ENCODE measurements at places on chromosomes 12 and 14.

- no peak for DNase-seq
These were observed 111.3 kb upstream of the FRMD6 start for GRCh38 chr14:51540364-51540763.

DNA sequence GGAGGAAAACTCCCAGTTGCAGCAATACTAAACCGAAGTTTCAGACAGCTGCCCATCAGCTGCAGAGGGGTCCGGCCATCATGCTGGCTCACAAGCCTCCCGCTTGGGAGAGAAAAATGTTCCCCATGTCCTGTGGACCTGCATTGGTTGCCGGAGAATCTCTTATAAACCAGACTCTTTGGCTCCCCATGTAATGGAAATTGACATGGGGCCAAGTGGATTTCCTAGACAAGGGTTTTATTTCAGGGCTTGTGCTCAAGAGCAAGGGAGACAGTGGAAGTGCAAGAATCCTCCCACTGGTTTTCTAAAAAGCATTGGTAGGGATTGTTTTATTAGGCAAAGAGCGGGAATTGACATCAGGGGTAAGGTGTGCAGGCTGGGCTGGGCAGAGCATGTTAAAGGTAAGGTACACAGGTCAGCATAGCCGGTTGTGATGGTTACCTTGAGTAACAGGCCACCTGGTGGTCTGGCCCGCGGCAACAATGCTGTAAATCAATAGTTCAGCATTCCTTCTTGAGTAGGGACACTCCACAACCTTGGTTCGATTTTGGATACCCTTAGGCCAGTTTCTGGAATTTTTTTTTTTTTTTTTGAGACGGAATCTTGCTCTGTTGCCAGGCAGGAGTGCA lies 135.4 kb downstream of the UNC79 start:
- no peak for DNase-seq

DNA sequence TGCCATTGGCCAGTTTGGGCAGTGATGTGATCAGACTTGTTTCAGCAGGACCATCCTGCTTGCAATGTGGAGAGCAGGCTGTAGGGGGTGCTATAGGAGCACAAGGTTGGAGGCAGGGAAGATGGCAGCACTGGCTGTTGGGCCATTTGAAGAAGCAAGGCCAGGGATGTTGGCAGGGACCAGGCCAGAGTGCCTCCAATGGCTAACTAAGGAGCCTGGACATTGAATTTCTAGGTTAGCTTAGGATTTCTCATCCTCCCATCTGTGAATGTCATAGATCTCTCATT lies 23.5 kb downstream of the FGF23 start:
- DNase-seq, result no peak

DNA sequence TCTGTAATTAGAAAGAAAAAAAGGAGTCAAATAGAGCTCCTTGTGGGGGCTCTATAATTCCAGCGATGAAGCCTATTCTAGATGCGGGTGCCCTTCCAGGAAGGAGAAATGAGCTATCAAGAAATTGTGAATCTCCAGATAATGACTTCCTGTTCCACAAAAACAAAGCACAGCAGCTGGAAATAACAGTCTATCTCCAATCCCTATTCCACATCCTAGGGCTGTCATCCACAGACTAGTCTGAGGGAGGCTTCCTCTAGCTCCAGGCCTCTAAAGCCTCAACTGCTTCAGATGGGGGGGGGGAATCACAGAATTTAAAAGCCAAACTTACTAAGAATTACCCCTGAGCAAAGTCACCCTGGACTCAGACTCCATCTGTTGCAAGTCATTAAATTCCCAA lies 77.4 kb upstream of the GTF2A1 start:
- DNase-seq, result no peak

DNA sequence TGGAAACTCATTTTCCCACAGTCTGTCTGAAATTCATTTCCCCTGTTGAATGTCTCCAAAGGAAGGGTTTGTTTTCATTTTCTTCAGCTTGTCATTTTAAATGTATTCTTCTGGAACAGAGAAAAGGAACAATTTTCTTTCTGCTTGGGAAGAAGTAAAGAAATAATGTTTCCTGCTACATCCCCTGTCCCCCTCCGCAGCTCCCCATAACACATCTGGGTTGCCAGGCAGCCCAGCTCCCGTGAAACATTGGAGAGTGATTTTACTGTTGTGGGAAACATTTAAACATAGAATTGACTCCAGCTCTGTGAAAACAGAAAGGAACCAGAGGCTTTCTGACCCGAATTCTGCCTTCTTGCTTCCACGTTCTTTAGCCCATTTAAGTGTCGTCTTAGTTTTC lies 159.5 kb downstream of the TMEM132C start:
- DNase-seq, result no peak

DNA sequence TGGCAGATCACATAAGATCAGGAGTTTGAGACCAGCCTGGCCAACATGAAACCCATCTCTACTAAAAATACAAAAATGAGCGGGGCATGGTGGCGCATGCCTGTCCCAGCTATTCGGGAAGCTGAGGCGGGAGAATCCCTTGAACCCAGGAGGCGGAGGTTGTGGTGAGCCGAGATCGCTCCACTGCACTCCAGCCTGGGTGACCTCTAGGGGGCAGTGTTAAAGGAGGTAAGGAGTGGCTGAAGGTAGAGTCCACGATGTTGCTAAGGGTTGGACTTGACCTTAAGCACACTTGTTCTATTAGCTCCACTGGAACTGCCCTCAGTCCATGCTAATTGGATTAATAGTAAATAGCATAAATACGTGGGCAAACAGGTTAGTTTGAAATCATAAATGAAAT lies 62.4 kb upstream of the PSMC1 start:
- no peak for DNase-seq

DNA sequence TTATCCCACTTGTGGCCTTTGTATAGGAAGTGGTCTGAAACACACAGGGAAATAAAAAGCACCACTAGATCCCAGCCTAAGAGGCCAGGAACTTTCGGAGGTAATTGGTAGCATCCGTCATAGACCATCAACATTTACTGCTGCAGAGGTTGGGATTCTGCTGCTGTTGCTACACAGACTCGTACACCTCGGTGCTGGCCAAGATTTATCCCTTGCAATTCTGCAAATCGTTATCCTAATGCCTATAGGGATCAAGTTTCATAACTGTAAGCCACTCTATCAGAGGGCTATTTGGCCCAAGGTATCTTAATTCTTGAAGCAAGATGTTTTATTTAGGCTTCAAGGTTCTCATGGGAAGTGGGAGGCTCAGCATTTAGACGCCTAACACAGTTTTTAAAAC lies 913.6 kb downstream of the GALC start:
- no peak for DNase-seq

GRCh38 chr14:70422538-70422937 lies 5.6 kb upstream of the SYNJ2BP start:
- no peak for DNase-seq

DNA sequence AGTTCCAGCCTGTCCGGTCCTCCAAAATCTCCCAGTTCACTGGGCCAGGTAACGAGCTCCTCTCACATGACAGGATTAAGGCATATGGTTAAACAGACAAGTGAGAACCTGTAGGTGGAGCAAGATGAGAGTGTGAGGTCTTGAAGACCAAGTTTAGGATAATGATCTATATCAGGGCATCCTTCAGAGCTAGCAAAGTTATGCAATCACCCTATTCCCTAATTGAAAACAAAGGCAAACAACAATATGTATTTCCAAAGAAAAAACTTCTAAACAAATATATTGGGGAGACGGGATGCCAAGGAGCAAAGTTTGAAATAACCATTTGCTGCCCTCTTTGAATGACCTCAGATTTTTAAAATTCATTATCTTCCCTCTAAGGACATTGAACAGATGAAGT lies 571.2 kb downstream of the BCL11B start:
- DNase-seq, result no peak

GRCh38 chr14:26138764-26139445 lies 458.9 kb downstream of the NOVA1 start:
- DNase-seq, result no peak

GRCh38 chr12:122062832-122063693 lies 15.5 kb upstream of the MLXIP start:
- no peak for DNase-seq

DNA sequence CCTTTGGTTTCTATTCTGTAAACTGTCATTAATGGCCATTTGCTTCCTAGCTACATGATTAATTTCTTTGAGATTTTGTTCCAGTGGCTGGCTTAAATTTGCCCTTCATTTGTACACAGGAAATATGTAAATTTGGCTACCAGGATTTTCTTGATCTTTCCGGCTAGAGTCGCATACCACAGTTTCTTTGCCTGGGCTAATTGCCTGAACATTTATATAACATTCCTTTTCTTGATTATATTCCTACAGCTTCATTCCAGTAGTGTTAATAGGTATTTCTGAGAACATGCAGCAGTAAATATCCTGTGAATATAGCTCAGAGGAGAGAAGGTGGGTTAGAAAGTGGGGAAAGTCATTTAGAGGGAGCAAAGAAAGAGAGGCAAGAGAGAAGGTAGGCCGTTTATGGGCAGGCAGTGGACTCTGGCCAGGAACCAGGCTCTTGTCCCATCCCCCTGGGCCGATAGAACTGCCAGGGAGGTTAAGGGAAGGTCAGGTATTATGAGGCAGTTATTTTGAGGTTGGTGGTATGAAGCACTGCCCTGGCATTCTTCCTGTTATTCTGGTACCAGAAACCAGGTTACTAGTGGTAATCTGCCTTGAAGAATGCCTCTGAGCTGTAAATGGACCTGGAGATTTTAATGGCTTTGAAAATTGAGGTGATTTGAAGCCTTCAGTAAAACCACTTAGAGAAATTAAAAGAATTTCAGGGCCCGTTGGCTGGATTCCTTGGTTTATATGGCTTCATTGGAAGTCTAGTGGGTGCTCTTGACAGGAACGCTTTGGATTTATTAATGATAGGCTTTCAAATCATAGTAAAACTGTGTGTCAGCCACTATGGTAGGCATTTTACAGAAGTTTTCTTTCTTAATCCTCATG lies 4.4 kb downstream of the RNF10 start:
- DNase-seq, result no peak

- DNase-seq, result no peak
These were observed 383.2 kb upstream of the ATP2B1 start for GRCh38 chr12:90091809-90092208.

DNA sequence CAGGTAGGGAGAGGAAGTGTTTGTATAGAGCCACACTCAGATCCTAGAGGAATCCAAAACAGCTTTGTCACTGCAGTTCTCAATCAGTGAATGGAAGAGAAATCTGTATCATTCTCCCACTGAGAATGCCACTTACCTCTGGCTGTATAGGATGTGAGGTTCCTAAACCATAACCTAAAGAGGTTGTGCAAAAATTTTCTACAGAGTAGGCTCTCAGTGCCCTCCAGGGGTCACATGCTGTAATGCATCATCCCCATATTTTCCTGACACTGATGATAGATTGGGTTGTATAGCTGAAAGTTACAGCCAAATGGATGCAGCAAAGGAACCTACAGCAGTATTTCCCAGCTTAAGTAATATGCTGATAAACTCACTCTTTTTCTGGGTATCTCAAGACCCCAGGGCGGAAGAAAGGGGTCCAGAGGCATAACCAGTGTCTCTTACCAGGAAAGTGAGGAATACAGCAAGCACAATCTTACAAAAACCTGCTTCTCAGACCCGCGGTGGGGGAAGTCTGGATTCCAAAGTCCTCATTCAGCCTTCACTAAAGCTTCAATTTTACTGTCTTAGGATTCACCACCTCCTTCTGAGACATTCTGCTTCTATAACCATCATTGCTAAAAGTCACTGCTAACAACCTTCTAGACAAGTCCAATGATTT lies 3.8 kb downstream of the BCDIN3D start:
- DNase-seq, result peak; percentile 5
